Mesendoderm (in vitro differentiated cells): ENCODE measurements at places on chromosomes 1 and 21.

- H3K4me3 ChIP-seq = no peak overlapping the region
- H3K27ac ChIP-seq = no peak overlapping the region
- no peak for DNase-seq
- H3K4me1 ChIP-seq = peaks cover 2% of the 10 kb centered on the region
Measured at GRCh38 chr1:200733907-200734306, 4.8 kb upstream of the CAMSAP2 start.

GRCh38 chr21:34969423-34970166, 79.5 kb downstream of the RUNX1 start:
- no peaks in the 10 kb centered on the region for H3K36me3 ChIP-seq
- DNase-seq = no peak
- no peaks in the 10 kb centered on the region for H3K4me1 ChIP-seq
- H3K4me3 ChIP-seq = no peak overlapping the region

- no peak overlapping the region for H3K27ac ChIP-seq
- H3K36me3 ChIP-seq = no peaks in the 10 kb centered on the region
- no peaks in the 10 kb centered on the region for H3K27me3 ChIP-seq
Measured at GRCh38 chr21:19807201-19807600, 1191.0 kb upstream of the NCAM2 start.

DNA sequence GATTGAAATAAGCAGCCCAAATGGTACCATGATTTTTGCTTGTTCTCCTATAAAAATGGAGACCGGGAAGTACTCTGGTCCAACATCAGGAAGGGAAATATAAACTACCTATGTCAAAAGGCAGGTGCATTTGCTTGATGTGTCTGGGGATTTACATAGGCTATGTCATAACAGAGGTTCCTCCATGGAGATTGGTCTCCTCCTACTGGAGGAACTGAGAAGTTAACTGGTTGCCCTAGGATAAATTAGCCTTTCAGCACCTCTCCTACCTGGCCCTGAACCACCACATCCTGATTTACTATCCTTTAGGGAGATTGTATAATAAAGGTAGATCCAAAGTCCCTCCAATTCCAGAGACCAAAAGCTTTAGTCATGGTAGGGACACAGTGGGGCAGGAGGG, 1109.3 kb upstream of the B3GALT2 start:
- H3K4me1 ChIP-seq = no peaks in the 10 kb centered on the region
- no peak overlapping the region for H3K27ac ChIP-seq
- no peaks in the 10 kb centered on the region for H3K27me3 ChIP-seq

DNA sequence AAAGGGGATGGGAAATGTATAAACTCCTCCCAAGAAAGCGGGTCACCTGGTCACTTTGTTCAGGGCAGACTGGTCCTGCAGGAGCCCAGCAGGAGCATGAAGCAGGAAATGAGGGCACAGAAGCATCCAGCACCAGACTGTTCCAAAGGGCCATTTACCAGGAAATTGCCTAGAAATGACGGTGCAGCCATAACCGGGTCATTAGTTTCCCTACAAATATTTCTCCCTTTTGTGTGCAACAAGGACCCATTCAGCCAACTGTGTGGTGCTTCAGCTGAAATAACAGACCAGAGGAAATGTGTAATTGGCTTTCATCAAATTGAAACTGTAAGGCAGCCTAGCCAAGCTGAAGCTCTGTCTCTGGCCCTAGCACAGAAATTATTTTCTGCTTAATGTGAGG, 7.6 kb upstream of the CTTNBP2NL start:
- no peak overlapping the region for H3K27ac ChIP-seq
- no peaks in the 10 kb centered on the region for H3K27me3 ChIP-seq
- H3K4me3 ChIP-seq = no peak overlapping the region
- no peak for DNase-seq
- no peaks in the 10 kb centered on the region for H3K36me3 ChIP-seq
- peaks cover 7% of the 10 kb centered on the region for H3K4me1 ChIP-seq

DNA sequence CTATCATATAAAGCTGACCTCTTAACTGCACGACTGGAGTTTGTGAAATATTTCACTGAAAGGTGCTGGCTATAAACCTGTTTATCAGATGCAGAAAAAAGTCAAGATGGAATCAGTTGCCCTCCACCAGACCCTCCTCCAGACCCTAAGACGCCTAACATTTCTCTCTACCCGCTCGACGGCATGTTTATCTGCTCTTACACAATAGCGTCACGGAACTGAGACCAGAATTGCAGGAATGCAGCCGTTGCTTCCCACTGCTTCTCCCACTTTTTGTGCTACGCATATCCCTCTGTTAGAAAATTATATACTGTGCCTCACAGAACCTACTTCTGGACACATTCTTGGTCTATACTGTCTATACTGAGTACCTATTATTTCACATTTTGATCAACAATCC, 28.2 kb upstream of the FAM131C start:
- no peaks in the 10 kb centered on the region for H3K4me1 ChIP-seq
- no peaks in the 10 kb centered on the region for H3K36me3 ChIP-seq
- H3K27ac ChIP-seq = no peak overlapping the region
- DNase-seq = no peak

DNA sequence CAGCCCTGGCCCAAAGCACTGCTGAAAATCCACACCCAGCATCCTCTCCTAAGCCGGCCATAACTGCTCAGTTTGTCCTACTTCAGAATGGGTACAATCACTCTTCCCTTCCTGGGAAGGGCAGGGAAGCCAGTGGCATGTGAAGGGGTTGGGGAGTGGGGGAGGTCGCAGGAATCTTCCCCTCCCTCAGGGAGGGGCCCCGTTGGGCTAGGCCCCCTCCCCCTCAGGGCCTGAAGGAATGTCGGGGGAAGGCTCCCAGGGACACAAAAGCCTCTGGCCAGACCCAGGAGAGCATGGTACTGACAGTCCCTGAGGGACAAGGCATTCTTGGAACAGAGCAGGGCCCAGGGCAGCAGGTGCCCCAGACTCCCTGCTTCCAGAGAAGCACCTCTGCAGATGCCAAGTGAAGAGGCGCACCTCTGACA, 1.2 kb downstream of the ELOVL1 start:
- H3K27me3 ChIP-seq = no peaks in the 10 kb centered on the region
- H3K4me1 ChIP-seq = peaks cover 13% of the 10 kb centered on the region
- H3K27ac ChIP-seq = no peak overlapping the region
- H3K36me3 ChIP-seq = peaks cover 15% of the 10 kb centered on the region
- DNase-seq = peak; percentile 52

DNA sequence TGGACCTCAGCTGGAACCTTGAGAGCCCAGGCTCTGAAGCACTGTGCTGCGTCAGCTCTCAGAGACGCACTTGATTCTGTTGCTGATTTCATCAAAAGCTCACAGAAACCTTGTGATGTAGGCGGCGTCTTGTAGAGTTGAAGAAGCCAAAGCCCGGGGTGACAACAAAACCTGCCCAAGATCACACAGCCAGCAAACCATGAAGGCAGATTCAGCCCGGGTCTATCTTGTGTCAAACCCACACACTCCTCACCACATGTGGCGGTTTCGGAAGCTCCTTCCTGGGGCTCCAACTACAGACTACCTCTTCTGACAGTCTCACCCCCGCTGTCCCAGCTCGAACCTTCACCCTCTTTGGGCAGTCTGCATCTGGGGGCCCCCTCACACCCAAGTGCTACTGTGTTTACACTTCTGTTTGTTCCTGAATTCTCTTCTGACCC, 50.4 kb downstream of the TENT5C start:
- H3K36me3 ChIP-seq = no peaks in the 10 kb centered on the region
- H3K27me3 ChIP-seq = no peaks in the 10 kb centered on the region
- DNase-seq = no peak
- H3K27ac ChIP-seq = no peak overlapping the region

DNA sequence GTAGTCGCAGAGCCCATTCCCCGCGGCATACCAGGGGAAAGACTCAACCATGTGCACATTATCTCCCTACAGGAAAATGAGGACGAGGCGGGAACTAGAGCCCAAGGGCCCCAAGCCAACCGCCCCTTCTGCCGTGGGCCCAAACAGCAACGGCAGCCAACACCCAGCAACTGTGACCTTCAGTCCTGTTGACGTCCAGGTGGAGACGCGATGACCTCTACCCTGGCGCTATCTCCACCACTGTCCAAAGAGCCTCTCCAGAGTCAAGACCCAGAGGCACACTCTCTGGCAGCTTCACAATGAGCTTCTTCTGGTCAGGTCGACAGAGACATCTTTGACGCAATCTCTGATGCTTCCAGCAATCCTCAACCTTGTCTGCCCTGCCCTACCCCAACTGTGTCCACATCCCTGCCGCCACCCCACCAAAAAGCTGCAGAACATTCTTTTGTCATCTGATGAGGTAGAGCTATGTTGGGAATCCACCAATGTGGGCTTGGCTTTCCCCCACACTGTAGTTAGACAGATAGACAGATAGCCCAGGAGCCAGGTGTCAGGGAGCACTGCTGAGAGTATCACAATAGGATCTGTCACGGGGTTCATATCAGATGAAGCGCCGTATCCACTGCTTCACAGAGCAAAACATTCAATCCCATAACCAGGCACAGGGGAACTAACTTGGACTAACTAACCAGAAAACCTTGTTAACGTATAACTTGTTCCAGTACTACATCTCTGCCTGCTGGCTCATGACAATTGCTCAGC, 37.4 kb upstream of the SRRM1 start:
- H3K4me1 ChIP-seq = no peaks in the 10 kb centered on the region
- H3K36me3 ChIP-seq = no peaks in the 10 kb centered on the region
- no peak overlapping the region for H3K27ac ChIP-seq
- H3K4me3 ChIP-seq = no peak overlapping the region
- peak; percentile 22 for DNase-seq

DNA sequence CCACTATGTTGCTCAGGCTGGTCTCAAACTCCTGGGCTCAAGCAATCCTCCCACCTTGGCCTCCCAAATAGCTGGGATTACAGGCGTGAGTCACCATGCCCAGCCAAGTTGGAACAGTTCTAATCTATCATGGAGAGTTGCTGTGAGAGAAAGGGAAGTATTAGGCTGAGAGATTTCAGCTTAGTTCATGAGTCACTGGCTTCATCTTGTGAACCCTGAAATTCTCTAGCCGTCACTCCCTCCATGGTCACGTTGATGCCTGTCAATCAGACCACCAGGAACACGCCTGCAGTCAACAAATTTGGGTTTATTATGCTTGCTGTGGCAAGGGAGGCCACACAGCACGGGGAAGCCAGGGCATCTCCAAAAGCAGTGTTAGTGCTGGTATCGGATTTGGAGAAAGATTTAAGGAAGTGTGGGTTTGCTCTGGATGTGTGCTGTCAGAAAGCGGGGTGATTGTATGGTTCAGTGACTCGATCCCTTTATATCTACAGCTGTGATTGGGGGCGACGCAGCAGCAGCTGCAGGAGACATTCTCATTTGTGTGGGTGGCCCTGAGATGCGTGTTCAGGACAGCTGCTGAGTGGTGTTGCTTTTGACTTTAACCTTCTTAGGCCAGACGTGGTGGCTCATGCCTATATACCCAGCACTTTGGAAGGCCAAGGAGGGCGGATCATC, 18.7 kb downstream of the UQCRHL start:
- H3K27ac ChIP-seq = no peak overlapping the region
- H3K4me3 ChIP-seq = no peak overlapping the region
- H3K4me1 ChIP-seq = no peaks in the 10 kb centered on the region
- peaks cover 4% of the 10 kb centered on the region for H3K36me3 ChIP-seq
- H3K27me3 ChIP-seq = no peaks in the 10 kb centered on the region

DNA sequence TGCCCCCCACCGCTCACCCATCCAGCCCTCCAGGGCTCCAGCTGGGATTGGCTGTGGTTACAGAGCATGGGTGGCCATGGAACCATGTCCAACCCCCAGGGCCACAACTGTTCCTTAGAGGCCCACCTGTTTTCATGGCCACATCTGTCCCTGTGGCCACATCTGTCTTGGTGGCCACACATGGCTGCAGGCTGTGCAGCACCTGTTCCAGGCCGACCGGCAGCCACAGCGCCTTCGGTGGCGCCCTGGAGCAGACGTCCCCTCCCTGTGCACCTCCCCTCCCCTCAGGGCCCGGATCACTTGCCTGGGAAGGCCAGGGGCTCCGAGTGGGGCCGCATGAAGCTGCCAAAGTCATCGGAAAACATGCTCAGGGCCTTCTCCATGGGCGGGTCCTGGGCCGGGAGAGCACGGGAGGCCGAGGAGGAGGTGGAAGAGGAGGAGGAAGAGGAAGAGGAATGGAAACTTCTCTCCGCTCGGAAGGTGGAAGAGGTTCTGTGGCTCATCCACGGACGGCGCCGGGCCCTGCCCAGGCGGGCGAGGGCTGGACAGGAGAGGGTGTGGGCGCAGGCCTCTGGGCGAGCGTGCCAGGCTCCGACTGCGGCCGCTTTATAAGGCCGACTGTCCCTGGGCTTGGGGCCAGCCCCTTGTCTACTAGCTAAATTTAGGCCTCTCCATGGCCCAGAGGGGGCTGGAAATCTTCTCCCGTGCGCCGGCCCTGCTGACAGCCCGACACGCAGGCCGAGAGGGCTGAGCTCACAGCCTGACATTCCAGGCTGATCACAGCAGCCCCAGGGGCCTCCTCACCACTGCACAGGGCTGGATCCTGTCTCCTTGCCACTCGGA, at the start of gene HSPB7:
Gene HSPB7, minus strand, starts transcription at position 583 of the 843 bp plus-strand sequence. Its CDS starts 80 bp downstream, at position 503.
- no peak within 1 kb of the TSS for H3K4me3 ChIP-seq
- H3K27ac ChIP-seq = no peak within 1 kb of the TSS

- DNase-seq = peak; percentile 2
- no peak overlapping the region for H3K27ac ChIP-seq
- no peaks in the 10 kb centered on the region for H3K27me3 ChIP-seq
- no peaks in the 10 kb centered on the region for H3K4me1 ChIP-seq
- H3K4me3 ChIP-seq = no peak overlapping the region
Measured at GRCh38 chr1:150925080-150925479, 1.1 kb upstream of the SETDB1 start.

- no peaks in the 10 kb centered on the region for H3K36me3 ChIP-seq
- H3K27me3 ChIP-seq = no peaks in the 10 kb centered on the region
- no peak overlapping the region for H3K4me3 ChIP-seq
- no peak for DNase-seq
- H3K27ac ChIP-seq = no peak overlapping the region
Measured at GRCh38 chr1:108017698-108018097, 52.7 kb upstream of the VAV3 start.

DNA sequence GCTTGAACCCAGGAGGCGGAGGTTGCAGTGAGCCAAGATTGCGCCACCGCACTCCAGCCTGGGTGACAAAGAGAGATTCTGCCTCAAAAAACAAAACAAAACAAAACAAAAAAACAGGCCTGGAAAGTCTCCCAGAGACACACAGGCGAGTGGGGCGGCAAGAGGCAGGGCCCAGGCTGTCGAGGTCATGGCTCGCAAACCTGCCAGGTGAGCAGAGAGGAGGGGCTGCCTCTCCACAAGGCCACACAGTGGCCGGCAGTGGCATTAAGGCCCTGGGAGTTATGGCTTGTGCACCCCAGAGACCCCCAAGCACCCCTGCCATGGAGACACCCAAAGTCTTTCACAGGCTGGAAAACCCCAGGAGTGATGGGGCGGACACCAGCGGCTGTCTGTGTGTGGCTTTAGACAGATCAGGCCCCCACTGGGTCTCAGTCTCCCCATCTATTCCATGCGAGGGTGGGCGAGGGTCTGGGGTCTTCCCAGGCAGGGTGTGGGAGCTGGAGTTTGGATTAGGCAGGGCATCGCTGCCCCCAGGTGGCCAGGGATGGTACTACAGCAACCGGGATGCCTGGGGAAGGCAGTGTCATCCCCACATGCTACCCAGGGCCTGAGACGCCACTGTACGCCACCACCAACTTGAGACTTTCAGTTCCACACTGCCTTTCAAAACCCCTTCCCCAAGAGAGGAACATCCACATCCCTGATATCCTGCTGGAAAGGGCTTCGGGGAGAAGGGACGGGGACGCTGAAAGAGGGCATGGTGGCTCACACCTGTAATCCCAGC, 7.3 kb upstream of the CTRC start:
- H3K27ac ChIP-seq = no peak overlapping the region
- no peaks in the 10 kb centered on the region for H3K36me3 ChIP-seq
- H3K4me3 ChIP-seq = no peak overlapping the region
- H3K4me1 ChIP-seq = no peaks in the 10 kb centered on the region
